ENCODE measurements at places on chromosomes 3 and 15. TPM values are rescaled to one million over a fixed set of nuclear protein-coding genes. Genes with fewer than 3 reads are reported as not detected.

The ACOX2 gene
- 1.5 TPM for total RNA-seq

The CYP1A2 gene
- not detected for total RNA-seq

The PARP16 gene
- 3.0 TPM for total RNA-seq

The GMPPB gene
- total RNA-seq: 50.9 TPM

The NEIL1 gene
- total RNA-seq: 21.7 TPM

The GREM1 gene
- total RNA-seq: 1.2 TPM

The UBP1 gene
- 81.5 TPM for total RNA-seq

The FBXW12 gene
- not detected for total RNA-seq

The HOMER2 gene
- 1.7 TPM for total RNA-seq

The MAGI1 gene
- total RNA-seq: 106 TPM

The ST8SIA2 gene
- total RNA-seq: under 0.01 TPM

The DENND4A gene
- 27.6 TPM for total RNA-seq

The RTF1 gene
- total RNA-seq: 25.9 TPM

The MKRN3 gene
- total RNA-seq: 0.88 TPM

The RASGRF1 gene
- total RNA-seq: 2.2 TPM

The ADGRG7 gene
- not detected for total RNA-seq

The NOX5 gene
- total RNA-seq: under 0.01 TPM

The ACAN gene
- total RNA-seq: 1.2 TPM

The SPINK8 gene
- not detected for total RNA-seq

The VWA5B2 gene
- total RNA-seq: 0.05 TPM

The CCR8 gene
- total RNA-seq: not detected

The SLCO2A1 gene
- 10.7 TPM for total RNA-seq

The SACM1L gene
- 48.5 TPM for total RNA-seq

The GOLGA8R gene
- total RNA-seq: 1.0 TPM

The EIF3J gene
- total RNA-seq: 93.9 TPM

The TTLL13 gene
- total RNA-seq: 0.09 TPM

The CLRN1 gene
- not detected for total RNA-seq

The P2RY1 gene
- 0.88 TPM for total RNA-seq

The FMN1 gene
- total RNA-seq: 0.09 TPM

The FGD5 gene
- 196 TPM for total RNA-seq

The SELENOS gene
- total RNA-seq: 82.7 TPM

The RPS27L gene
- 407 TPM for total RNA-seq

The SLC9C1 gene
- 0.85 TPM for total RNA-seq

The CNTN6 gene
- not detected for total RNA-seq

The PPARG gene
- 69.4 TPM for total RNA-seq

The ANKRD34C gene
- total RNA-seq: not detected

The FEZF2 gene
- not detected for total RNA-seq

The ARHGEF26 gene
- total RNA-seq: 0.33 TPM

The CCDC39 gene
- 0.34 TPM for total RNA-seq

The ATP13A4 gene
- not detected for total RNA-seq

The GOLGA8M gene
- 0.51 TPM for total RNA-seq

The ABI3BP gene
- total RNA-seq: 32.0 TPM

The CFAP44 gene
- total RNA-seq: 0.98 TPM

The CDHR4 gene
- not detected for total RNA-seq

The NRROS gene
- total RNA-seq: 13.4 TPM
